ENCODE measurements at places on chromosomes 3 and 15.
A peak's percentile ranks its signal among the peaks of the same experiment; 100 is the strongest.

DNA sequence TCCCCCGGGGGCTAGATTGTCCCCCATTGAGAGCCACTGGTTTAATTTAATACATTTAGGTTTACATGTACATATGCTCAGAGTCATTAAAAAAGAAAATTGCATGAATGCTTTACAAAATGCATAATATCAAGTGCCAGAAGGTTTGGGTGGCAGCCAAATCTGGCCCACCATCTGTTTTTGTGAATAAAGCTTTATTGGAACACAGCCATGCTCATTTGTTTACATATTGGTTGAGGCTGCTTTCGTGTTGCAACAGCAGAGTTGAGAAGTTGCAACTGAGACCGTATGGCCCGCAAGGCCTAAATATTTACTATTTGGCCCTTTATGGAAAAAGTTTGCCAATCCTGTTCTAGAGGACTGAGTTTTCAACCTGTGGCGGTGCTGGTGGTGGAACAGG, 32.1 kb upstream of the RGMA start:
- DNase-seq, result no peak

DNA sequence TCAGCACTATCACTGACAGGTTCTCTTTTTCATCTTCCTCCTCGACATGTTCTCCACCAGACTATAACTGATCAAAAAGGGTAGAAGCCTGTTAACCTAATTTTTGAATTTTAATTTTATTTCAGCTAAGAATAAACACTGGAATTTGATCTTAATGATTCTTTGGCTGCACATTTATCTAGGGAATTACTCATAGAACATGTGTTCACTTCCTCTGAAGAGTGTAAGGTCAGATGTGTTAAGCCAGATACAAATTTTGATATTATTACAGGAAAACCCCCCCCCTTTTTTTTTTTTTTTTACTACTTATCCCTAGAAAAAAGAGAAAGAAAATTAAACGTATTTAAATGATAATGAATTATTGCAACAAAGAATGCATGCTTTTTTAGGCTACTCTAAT, 15.0 kb downstream of the DCBLD2 start:
- no peak for DNase-seq

GRCh38 chr3:59839810-59840515, 790.1 kb upstream of the CFAP20DC start:
- DNase-seq, result no peak

GRCh38 chr15:47707391-47707790, 9.9 kb upstream of the SEMA6D start:
- no peak for DNase-seq

GRCh38 chr3:24047513-24047912, 102.4 kb downstream of the NR1D2 start:
- no peak for DNase-seq

DNA sequence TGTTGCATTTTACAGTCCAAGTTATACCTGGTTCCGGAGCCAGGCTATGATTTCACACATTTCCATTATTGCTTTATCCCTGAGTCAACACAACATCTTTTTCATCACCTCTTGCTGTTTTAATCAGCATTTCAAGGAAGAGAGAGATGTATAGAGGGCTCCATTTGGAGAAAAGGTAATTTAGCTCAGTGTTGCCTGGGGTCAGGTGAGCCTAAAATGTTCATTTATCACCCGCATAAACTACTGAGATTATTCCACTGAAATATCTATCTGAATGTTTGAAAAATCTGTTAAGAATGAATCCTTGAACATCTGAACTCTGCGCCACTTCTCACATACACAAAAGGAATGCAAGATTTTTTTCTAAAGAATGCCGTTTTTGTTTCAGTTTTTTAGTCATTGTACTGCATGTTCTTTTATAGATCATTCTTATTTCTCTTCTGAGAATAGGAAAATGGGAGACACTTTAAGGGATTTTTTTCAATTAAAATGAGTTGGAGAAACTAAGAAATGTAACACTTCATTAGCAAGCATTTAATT, 51.5 kb upstream of the AGTR1 start:
- DNase-seq, result no peak

DNA sequence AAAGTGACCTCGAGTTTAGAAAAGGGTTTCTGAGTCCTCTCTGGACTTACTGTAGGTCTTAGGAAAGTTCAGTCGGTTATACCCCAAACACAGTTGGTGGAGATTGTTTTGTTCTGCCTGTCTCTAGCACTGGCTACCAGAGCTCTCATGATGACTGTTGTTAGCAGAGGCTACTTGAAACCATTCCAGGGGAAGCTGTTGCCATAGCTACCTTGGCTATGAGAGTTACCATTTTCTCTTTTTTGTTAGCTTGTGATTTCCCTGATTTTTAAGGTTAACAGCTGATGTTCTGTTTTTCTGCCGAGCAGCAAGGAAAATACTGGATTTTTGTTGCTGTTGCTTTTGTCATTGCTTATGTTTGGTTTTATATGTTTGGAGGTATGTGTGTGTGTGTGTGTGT, 26.7 kb downstream of the ABHD2 start:
- no peak for DNase-seq

GRCh38 chr3:123080864-123081562, 14.2 kb downstream of the PDIA5 start:
- DNase-seq, result no peak

DNA sequence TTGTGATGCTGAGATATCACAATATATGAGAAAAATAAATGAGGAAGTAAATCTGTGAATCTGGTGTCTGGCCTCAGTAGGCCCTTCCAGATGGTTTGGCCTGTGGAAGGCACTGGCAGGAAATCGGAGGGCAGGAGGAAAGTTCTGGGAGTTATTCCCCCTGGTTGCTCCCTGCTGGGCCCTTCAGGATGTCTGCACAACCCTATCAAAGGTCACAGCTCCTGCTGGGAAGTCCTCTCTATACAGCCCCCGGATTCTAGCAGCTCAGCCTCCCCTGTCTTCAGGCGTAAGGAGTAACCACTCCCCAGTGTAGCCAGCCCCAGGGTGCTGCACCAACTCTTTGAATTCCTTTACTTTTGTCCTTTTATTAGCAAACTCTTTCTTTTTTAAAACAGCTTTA, 56.2 kb downstream of the WNT7A start:
- DNase-seq, result no peak

- no peak for DNase-seq
These were observed 10.9 kb upstream of the OXTR start for GRCh38 chr3:8780279-8780678.

DNA sequence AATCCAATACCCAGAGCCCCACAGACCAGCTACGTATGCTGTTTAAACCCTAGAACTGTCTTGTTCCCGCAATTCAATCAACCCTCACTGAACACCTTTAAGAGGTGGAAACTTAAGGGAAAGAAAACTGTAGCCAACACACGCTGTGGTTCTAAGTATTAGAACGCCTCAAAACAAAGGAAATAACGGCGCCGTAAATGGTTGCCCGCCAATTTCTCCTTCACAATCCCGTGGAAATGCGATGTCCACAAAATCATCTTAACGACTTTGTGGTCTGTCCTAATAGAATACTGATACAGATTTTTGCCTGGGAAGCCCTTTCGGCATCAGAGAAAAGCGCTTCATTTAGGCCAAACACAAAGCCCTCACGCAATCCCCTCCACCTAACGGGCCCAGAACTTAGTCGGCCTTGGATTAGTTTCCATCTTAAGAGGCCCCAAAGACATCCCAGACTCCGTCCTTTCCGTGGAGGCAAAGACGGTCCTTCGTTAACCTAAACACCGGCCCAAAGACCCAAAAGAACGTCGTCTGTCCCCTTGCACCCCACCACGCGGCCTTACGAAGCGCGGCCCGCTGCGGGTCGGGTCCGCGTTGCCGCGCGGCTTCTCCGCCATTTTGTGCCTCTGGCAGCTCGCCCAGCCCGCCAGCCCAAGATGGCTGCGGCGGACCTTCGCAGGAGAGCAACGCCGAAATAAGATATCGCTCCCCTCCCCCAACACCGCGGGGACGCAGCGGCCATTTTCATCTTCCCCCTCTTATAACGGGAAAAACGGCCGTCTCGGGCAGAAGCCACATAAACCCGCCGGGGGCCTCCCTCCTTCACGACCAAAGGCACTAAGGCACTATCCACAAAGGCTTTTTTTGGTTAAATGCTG, 763 bp downstream of the TRA2B start:
- DNase-seq, result peak; percentile 81

GRCh38 chr3:101950985-101951733, 101.8 kb downstream of the NFKBIZ start:
- DNase-seq, result no peak

DNA sequence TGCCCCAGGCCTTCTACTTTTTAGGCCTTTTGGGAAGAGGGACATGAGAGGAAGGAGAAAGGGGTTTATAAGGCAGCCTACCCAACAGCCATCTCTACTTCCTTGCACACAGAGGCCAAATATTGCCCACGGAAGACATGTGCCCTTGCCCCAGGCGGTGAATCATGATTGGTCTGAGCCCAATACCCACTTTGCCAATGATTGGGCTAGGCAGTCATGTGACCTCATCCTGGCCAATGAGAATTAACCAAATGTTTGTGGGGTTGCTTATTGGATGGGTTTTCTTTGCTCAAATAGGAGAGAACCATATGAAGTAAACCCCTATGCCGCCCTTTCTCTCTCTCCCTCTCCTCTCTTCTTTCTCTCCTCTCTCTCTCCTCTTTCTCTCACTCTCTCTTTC, 42.2 kb upstream of the ATP1B3 start:
- no peak for DNase-seq

DNA sequence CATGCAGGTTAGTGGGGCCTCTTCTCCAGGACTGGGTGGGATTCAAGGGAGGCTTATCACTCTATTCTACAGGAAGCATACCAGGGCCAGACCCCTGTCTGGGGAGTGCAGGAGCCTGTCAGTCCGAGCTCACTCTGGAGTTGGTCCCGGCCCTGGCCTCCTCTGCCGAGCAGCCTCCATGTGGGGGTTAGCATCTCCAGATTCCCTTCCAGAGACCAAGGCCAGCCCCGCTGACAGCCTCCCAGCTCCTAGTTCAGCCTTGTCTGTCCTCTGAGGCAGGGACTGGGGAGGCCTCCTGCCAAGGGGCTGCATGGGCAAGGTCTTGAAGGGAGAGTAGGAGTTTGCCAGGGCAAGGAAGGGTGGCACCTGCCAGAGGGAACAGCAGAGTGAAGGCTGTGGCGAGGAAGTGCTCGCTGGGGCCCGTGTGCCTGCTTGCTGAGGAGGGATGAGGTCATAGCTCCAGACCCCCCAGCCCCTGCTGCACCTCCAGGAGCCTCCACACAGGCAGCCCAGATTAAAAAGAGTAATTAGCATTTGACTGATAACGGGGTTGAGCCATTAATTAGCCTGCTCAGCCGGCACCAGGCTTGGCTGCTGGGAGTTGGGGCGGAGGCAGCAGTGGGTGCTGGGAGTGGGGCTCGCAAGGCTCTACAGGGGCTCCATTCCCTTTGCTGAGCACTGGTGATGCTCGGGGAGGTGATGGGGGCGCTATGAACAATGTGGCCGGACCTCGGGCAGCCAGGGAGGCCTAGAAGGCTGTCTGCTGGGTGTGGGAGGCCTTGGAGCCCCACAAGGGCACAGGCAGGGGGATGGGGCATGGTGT, 54.3 kb downstream of the DNAJB8 start:
- no peak for DNase-seq

DNA sequence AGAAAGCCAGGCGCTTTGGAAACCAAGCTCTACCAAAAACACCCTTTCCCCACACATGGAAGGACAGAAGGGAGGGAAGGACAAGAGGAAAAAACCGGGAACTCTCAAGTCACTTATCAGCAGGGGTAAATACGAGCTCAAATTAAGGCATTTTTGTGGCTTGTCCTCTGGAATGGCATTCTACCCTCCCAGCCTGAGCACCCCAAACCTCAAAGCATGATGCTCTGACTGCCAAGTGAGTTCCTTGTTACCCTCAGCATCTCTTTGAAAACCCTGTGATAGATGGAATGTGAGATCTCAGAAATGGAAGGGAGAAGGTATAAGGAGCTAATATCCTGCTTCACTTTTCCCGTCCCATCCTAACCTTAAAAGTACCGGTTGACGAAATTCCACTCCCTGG, 8.1 kb upstream of the CSPG5 start:
- no peak for DNase-seq

- no peak for DNase-seq
These were observed 41.0 kb downstream of the BCL2L10 start for GRCh38 chr15:52071570-52071969.

DNA sequence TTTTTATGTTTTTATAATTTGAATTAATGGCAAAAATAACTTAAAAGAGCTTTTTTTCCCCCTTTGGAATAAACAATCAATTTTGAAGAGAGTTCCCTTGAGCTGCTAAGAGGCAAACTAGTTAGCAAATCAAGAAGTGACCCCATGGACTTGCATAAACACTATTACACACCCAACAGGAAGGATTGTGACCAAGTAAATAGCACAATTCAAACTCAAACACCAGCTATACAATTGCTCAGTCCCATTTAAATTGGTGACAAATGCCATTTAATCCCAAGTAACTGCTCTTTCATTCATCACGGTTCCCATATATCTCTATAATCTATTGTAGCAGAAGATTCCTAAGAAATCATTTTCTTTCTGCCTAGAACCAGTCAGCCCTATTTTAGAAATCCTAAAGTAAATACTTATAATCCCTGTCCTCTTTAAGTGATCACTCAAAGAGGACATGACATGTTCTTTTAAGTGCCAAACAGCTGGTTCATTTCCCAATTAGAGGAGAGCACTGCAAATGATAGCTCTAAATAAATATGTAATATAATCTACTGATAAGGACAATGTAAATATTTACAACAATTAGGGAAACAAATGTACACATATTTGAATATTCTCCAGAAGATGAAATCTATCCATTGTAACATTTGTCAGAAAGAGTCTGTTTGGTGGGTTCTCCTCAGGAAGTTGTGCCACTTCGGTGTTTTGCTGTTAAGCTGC, 137.8 kb upstream of the ADAMTS9 start:
- DNase-seq, result no peak

GRCh38 chr3:174125267-174125824, 727.8 kb downstream of the NLGN1 start:
- DNase-seq, result no peak

All from stimulated activated CD4-positive, alpha-beta T cell treated with anti-CD3 and anti-CD28 coated beads, Interleukin-1b, Interleukin-23, amount 100 ng/mL, for 4 hours (primary cell).